Activated T-helper 1 cell treated with anti-CD3 and anti-CD28 coated beads, Interleukin-12 subunit alpha, Interleukin-12 subunit beta, Interleukin-2, Interleukin-4 antibody, amounts not matched to agents 30 ng/mL and 10 ng/mL and 1 ng/mL, durations not matched to agents 14 hours and 24 hours and 36 hours (primary cell): ENCODE measurements at places on chromosomes 12 and 14. TPM values are rescaled to one million over a fixed set of nuclear protein-coding genes. Genes with fewer than 3 reads are reported as not detected.

GRCh38 chr12:109460538-109460937 lies 16.6 kb downstream of the KCTD10 start:
- H3K4me1 ChIP-seq, result peaks cover 58% of the 10 kb centered on the region
- H3K27ac ChIP-seq, result no peak overlapping the region
- no peaks in the 10 kb centered on the region for H3K27me3 ChIP-seq
- no peak overlapping the region for H3K4me3 ChIP-seq
- DNase-seq, result no peak

GRCh38 chr12:52879394-52880351 lies 25.2 kb downstream of the KRT8 start:
- H3K4me3 ChIP-seq, result peak overlapping the region; percentile 72
- H3K4me1 ChIP-seq, result peaks cover 9% of the 10 kb centered on the region
- H3K27me3 ChIP-seq, result peaks cover 13% of the 10 kb centered on the region
- no peaks in the 10 kb centered on the region for H3K36me3 ChIP-seq
- peak; percentile 69 for DNase-seq

GRCh38 chr14:71317385-71318096 lies 410.3 kb downstream of the PCNX1 start:
- peaks cover 7% of the 10 kb centered on the region for H3K27me3 ChIP-seq
- H3K36me3 ChIP-seq, result peaks cover 4% of the 10 kb centered on the region
- peak overlapping the region; percentile 11 for H3K27ac ChIP-seq
- H3K4me3 ChIP-seq, result no peak overlapping the region
- DNase-seq, result no peak

NXPH4 gene
- 0.36 and 0.49 TPM in 2 replicates for total RNA-seq

GRCh38 chr12:530308-530707 lies 70.6 kb downstream of the B4GALNT3 start:
- H3K27me3 ChIP-seq, result peaks cover 7% of the 10 kb centered on the region
- no peak for DNase-seq
- no peak overlapping the region for H3K27ac ChIP-seq
- H3K4me3 ChIP-seq, result no peak overlapping the region
- H3K4me1 ChIP-seq, result no peaks in the 10 kb centered on the region

ISCA2 gene
- 18.8 and 20.2 TPM in 2 replicates for total RNA-seq

TBX5 gene
- total RNA-seq, result not detected in 2 replicates
